C1 segment of cervical spinal cord (tissue), 14 donors: ENCODE measurements at places on chromosomes 3 and 15.

- DNase-seq: no peak
These were observed 93.0 kb downstream of the HHLA2 start for GRCh38 chr3:108389372-108389771.

DNA sequence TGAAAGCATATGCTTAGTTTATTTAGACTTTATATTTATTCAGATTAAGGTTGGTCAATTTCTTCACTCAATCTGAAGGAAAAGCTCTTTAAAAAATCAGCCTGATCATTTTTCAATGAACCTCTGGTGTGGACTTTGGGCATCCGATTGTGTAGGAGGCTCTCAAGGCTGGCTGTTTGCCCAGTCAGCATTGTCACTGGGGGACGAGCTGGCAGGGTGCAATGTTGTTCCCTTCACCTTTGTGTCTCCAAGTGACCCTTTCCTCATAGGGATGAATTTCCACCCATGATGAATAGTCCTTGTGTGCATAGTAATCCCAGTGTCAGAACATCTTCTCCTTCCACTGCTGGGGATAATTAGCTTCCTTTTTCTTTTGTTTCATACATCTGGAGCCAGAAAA is 102.5 kb downstream of the CHRNA7 start:
- no peak for DNase-seq

DNA sequence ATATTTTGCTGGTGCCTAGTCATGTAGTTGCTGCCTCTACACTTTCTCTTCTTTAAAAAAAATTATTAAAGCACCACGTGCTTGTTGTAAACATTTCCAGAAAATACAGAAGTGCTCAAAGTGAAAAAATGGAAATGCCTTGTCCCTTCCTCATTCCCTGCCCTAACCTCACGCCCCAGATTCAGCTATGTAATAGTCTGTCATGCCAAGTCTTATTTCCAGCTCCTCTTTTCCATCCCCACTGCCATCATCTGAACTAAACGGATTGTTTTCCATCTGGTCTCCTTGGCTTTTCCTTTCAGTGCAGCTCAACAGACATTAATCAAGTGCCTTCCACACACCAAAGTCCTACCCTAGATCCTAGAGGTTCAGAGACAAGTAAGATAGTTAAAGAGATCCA is 15.5 kb downstream of the ZNF774 start:
- DNase-seq: no peak

- DNase-seq: no peak
These were observed 90.6 kb downstream of the SOX14 start for GRCh38 chr3:137854533-137855261.

- DNase-seq: no peak
These were observed 73.2 kb upstream of the UBP1 start for GRCh38 chr3:33513262-33513863.
